ENCODE measurements at places on chromosomes 11 and 22.

DNA sequence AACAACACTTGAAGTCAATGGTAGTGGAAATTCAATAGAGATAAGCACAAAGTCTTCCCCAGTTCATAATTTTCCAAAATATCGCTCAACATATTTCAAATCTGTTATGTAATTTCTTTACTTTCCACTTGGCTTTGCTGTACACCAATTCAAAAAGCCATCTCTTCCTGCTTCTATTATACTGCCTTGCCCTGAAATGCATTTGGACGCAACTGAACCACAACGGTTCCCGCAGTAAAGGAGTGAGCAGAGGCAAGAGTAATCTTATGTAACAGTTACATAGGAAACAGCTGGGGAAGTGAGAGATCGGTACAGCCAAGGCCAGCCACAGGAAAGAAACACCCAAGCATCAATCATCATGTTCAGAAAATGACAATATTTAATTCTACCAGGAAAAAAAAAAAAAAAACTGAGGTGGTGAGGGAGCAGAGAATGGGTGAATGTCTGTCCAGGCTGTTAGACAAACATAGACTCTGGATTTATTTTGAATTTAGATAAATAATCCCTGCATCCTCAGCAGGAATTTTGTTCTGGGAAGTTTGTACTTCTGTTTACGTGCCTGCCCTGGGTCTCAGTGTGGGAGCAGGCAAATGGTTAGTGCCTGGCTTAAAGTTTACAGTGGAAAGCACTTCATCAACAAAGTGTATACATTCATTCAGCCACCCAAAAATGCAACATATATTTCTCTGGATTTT lies 392.2 kb downstream of the ETS1 start:
- no peak for DNase-seq

DNA sequence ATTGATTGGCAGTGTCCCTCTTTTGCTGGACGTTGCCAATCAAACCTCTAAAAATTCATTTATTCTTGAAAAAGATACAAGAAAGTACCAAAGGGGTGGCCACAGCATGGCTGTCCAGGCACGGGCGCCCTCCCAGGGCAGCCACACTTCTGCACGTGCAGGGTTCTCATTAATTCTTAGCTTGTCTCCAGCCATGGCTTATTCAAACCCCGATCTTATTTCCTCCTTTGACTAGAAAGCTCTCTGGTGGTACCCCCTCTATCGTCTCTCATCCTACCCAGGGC lies 123.9 kb downstream of the CTTN start:
- no peak for DNase-seq

DNA sequence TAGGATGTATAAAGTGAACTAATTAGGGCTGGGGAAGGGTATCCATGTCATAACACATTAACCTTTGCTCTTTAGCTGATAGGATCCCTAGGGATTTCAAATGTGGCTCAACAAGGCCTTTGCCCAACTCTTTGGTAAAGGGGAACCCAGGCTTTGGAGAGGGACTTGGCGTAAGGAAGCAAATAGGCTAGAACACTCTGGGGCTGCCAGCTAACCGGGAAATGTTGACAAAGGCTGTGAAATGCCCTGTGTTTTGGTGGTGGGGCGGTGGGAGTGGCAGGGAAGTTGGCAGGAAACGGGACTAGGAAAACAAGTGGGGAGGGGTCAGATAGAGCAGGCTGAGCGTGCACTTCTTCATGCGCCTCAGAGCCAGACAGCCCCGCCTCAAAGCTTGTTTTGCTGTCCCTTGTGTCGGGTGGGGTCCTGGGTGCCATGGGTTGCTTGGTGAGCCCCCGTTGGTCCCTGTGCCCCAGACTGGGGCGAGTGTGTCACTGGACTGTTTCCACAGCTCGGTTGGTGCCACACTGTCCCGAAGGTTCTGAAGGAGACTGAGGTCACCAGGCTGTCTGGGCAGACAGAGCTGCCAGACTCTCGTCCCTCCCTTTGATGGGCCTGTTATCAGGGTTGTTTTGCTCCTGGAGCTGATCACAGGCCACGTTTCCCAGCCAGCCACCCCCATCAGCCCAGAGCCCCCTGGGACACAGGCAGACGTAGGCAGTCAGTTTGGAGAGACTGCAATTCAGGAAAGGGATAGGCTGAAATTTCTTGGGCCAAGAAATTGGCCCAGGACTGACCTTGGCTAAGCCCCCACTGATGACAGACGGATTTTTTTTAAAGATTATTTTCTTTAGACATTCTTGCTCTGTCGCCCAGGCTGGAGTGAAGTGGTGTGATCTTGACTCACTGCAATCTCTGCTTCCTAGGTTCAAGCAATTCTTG lies 19.6 kb downstream of the KCTD21 start:
- DNase-seq, result no peak

DNA sequence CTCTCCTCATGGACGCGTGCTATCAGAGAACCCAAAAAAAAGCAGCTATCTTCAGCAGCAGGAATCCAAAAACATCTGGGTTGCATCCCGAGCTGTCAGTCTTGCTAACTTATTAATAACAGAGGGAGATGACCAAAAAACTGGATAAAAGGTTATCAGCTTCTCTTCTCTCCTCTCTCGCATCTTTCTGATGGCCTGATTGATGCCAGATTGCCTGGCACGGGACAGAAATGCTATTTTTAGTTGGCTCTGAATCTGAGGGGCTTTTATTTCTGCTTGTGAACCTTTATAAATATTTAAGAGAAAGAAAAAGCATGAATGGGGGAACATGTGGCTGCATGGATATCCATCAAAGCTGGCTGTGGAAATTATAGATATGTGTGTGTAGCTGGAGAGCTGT lies 230.3 kb downstream of the ETS1 start:
- no peak for DNase-seq

- no peak for DNase-seq
Measured at GRCh38 chr22:17079572-17079971, 5.2 kb upstream of the IL17RA start.

- DNase-seq, result no peak
Measured at GRCh38 chr22:37805810-37806277, 1.9 kb upstream of the GCAT start.

GRCh38 chr11:46729110-46730027 lies 10.4 kb downstream of the F2 start:
- no peak for DNase-seq

GRCh38 chr11:19648321-19648720 lies 64.3 kb upstream of the NAV2 start:
- DNase-seq, result no peak

DNA sequence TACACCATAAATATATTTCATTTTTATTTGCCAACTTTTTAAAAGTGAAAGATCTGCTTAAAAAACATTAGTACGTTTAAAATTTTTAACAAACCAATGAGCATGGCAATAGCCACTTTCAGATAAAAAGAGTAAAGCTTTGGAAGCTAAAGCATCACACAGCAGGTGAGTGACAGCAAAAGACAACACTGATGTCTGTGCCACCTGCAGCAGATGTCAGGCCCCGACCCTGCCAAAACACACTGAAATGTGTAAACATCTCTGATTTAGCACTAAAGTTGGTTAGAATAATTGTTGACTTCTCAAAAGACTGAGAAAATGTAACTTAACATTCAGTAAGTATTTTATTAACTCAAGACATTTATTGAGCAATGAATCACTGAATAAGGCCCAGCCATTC lies 232.9 kb downstream of the DLG2 start:
- DNase-seq, result no peak

DNA sequence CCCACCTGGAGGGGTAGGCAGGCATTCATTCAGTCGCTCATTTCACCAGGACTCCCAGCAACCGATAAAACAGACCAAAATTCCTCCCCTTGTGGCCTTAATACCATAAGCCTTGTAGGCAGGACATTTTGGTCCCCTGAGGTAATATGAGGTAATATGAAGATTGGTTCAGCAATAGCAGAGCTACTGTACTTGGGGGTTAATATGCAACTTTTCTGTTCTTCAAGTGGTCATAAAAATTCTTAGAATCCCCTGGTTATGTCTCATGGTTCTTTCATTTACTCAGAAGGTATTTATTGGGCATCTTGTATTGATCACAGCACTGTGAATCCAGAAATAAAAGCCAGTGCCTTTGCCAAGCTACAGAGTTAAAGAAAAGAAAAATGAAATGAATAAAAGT lies 29.8 kb downstream of the SHISA8 start:
- DNase-seq, result no peak

GRCh38 chr11:73866586-73866996 lies 10.1 kb downstream of the COA4 start:
- no peak for DNase-seq

DNA sequence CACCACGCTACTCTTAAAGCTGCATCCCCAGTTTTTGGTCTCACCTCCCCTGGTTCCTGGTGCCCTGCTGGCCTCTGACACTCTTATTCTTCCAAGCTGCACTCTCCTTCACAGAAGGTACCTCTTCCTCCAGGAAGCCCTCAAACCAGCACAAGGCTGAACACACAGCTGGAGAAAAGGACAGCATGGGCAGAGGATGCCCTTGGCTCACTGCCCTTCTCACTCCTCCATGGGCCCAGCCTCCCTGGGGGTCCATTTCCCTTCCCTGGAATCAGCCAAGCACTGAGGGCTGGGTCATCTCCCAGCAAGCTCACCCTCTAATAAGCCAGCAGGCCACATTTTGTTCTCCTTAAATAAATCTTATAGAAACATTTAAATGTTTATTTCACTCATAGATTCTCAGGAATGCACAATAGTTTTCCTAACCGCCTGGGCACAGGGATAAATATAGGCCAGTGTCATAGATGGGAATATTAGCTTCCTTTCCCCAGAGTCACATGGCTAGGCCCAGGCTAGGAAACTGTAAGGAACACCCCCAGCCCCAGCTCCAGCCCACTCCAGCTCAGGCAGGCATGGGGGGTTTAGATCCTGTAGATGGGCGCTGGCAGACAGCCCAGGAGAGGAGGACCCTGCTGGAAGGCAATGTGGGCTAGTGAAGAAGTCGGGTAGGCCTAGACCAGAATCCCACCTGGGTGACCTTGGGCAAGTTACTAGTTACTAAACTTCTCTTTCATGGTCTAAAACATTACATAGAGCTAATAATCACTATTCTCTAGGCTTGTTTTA lies 51.5 kb downstream of the IRAG1 start:
- DNase-seq, result no peak

- DNase-seq, result no peak
Measured at GRCh38 chr11:81960443-81960842, 773.2 kb downstream of the FAM181B start.

DNA sequence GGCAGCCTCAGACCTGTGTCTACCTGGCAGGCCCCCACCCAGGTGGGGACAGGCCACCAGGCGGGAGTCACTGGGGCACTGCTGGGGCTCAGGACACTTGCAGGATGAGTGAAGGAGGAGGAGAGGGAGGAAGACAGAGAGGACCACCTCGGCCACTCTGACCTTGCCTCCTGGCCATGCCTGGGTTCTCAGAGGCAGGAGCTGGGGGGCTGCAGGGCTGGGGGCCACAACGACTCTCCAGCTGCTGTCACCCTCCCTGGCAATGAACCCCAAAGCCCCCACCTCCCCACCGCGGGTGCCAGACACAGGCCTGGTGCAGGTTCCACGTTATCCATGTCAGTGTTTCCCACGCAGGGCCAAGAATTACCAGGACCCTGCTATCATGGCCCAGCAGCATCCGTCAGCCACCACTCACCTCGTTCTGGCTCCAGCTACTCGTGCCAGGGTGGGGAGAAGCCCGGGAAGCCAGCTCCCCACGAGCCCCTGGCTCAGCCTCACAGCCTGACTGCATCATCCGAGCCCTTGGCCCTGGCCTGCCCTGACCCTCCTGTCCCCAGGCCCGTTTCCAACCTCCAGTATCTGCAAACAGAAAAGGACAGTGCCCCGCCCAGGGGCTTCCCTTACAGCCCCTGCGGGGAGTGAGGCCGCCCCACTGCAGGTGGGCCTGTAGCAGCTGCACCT lies 62.4 kb downstream of the BRD1 start:
- DNase-seq, result no peak

DNA sequence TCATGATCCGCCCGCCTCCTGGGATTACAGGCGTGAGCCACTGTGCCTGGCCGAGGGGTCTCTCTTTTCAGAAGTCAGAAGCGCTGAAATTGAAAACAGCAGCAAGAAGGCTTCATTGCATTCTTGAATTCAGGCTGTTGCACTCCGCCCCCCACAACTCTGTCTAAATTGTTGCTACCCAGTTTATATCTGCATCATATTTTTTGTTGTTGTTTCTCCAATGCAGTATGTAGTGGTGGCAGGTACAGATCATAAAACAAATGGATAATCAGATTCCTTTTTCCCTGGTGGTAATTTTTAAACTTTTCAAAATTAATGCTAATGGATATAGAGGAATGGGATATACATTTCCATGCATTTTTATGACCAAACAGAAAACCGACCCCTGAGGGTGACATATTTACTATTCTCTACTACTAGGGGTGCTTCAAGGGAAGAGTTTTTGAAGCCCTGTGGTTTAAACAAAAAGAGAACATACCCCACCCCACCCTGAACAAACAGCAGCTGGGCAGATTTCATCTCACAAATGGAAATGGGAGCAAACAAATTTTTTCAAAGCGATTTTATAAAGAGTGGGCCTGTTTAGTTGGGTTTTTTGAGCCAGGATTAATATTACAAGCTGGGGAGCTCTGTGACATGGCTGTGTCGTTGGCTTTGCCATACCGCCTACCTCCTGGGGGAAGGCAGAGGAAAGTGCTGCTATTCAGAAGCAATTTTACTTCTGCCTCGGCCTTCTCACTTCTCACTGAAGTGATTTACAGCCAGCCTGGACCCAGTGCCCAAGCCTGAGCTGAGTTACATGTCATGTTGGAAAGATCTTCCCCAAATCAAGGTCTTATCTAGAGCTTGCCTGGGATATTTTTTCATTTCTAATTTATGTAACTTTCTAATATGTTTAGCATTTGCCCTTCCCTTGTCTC lies 16.0 kb upstream of the TMA7B start:
- DNase-seq, result no peak

DNA sequence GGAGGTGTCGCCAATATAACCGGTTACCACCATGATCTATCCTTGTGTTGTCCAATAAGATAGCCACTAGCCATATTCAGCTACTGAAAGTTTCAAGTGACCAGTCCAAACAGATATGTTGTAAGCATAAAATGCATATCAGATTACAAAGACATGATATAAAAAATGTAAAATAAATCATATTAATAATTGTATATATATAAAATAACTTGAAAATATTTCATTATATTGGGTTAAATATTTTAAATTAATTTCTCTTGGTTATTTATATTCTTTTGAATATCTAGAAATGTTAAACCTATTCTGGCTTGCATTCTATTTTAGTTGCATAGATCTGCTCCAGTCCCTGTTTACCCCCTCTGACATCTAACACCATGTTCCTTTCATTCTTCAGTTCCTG lies 121.7 kb upstream of the SEZ6L start:
- no peak for DNase-seq

DNA sequence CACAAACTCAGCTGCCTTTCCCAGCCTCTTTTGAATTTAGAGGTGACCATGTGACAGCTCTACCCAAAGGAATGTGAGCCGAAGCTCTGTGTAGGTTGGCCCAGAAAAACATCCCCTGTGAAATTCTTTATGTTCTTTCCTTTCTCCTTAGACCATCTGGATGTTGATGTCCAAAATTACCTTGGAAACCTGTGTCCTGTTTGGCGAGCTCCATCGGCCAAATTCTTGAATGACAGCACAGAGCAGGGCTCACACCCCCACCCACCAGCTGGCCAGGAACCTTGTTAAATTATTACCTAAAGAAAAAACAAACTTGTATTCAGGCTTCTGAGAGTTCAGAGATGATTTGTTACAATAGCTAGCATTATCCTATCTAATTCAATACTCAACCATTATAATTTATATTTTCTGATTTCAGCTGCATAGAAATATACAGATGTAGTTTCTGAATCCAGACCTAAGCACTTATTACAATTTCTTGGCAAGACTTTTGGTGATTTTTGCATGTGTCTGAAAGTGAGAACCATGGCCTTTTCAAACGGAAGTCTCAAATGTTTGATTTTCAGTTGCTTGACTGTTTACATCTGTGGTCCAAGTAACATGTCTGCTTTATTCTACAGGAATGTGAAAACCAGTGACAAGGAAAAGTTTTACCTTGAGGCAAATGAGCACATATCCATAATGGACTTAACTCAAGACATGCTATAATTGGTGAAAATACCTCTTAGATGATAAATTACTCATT lies 554.2 kb downstream of the NTM start:
- no peak for DNase-seq
